ENCODE measurements at places on chromosomes 7 and 10.
A peak's percentile ranks its signal among the peaks of the same experiment; 100 is the strongest.

- no peak for DNase-seq
Observed at GRCh38 chr7:42020061-42020460, 216.9 kb downstream of the GLI3 start.

- no peak for DNase-seq
Observed at GRCh38 chr7:98354511-98355249, 46.2 kb downstream of the BAIAP2L1 start.

GRCh38 chr7:130294314-130294713, 1.4 kb downstream of the CPA4 start:
- DNase-seq: no peak

- peak; percentile 6 for DNase-seq
Observed at GRCh38 chr7:75042286-75042685, 31.3 kb downstream of the RCC1L start.

- DNase-seq: no peak
Observed at GRCh38 chr7:42359946-42360345, 122.9 kb upstream of the GLI3 start.

DNA sequence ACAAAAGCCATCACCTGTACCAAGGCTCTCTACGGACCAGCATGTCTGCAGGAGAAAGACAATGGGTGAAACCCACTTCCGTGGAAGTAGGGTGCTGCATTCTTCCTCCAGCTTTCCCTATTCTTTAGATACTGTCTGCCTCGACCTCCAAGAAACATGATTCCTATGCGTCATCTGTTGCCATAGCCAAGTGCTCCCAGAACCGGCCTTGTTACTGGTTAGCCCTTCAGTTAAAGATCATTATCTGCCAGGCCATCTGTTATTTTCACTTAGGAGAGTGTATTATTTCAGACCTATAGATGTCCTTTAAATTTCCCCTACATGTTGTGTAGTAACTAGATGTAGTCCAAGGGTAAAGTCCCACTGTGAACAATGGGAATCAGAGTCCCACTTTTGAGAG, 89.0 kb upstream of the KIAA1217 start:
- no peak for DNase-seq

GRCh38 chr10:74160013-74160412, 9.0 kb downstream of the ADK start:
- DNase-seq: no peak

DNA sequence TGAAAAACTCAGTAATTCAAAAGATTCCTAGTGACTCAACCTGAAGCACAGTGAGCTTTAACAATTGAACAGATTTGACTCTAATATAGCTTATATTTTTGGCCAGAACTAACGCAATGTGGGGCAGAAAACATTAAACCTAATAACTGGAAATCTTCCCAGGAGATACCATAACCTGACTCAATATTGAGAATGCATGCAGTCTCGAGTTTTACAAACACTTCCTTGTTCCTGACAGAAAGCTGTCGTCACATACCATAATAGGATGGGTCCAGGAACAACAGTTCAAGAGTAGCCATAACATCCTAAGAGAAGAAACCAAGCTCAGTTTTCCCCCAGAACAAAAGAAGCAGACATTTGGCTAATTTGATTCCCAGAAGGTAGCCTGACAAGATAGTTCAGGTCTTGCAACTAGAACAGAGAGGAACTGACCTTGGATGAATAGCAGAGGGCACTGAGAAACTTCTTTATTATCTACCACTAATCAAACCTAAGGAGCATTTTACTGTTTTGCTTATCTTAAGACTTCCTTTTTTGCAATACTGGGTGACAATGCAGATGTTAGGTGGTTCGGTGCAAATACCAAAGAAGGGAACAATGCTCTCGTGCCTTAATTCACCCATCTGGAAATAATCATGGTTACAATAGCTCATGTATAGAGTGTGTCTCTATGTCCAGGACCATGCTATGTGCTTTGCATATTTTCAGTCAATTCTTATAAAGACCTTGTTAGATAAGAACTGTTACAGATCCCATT, 38.6 kb upstream of the ACSL5 start:
- no peak for DNase-seq

DNA sequence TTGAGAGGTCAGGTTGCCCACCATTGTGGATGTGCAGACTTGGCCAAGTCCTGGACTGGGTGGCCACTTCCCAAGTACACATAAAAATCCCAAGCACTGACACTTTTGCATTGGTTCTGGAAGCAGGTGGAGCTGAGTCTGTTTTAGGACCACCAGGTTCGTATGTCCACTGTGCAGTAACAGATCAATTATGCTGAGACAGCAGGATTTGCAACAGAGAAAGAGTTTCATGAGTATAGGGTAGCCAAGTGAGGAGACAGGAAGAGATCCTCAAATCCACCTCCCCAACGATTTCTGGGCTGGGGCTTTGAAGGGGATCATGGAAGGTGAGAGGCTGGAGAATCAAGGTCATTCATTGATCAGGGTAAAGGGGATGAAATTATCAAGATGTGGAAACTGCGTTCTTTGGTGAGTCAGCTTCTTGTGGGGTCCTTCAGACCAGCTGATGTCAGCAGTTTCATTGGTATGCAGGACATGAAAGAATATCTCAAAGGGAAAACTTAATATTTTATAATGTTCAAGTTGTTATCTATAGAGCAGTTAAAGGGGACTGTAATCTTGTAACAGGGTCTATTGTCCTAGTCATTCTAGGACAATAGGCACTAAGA, 277.7 kb downstream of the GALNT17 start:
- no peak for DNase-seq

DNA sequence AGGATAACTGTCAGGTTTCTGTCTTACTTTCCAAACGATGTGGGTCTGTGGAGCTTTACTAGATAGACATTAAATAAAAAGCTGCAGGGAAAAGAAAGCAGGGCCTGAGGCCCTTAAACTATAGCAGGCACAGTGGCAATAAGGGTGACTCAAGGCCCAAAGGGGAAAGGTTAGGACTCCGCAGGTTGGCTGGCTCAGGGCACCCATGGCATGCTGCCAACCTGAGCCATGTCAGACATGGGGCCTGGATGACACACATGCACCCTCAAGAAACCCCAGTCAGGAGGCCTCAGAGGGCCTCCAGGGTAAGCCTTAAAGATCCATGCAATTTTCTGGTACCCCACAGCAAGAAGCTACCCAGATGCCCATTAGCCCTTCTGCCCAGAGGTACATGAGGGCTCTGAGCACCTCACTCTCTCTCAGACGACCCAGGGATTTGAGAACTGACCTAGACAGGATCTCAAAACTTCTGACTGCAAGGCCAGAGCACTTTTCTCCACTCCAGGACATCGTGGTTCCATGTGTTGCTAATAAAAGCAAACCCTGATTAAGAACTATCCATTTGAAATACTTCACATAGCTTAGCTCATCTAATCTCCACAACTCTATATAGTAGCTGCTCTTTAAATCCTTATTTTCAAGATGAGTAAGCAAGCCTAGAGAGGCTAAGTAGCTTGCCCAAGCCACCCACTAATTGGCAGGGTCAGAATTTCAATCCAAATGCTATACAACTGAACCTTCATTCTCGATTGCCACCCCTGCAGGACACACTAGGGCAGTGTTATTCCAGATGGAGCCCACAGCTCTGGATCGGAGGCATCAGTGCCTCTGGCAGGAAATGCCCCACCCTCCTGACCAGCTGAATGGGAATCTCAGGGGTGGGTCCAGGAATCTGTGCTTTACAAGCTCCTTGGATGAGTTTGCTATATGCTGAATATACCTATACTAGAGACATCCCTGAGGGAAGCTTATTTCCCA, 132.5 kb upstream of the EFCAB10 start:
- no peak for DNase-seq

DNA sequence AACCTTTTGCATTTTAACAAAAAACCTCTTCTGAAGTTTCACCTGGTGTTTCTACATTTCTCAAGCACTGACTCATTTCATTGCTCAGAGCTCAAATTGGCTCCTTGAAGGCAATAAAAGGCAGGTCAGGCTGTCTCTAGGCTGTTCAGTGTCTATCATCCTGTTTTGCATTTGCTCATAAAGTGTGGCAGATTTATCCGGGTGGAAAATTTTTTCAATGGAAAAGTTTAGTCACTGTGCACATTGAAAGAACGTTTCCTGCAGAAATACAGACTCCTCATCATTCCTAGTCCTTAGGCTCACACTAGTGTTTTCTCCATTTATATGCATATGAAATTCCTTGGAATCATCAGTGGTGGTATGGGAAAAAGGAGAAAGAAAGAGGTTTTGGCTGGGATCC, 114.2 kb upstream of the DGKB start:
- no peak for DNase-seq

DNA sequence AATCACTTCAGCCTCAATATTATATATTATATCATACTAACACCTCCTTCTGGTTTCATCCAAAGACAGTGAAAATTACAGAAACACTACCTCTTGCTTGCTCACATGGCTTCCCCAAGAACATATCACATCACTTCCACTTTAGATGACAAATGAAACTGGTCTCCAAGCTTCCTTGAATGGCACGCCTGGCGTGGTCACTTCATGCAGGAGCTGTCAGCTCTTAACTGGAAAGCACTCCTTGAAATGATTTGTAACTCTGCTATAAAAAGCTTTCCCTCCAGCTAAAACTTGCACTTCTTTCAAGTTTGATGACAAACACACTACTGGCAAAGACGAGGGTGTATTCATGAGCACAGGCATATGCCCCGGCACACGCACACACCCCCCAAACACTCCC, 84.1 kb upstream of the INHBA start:
- DNase-seq: no peak

DNA sequence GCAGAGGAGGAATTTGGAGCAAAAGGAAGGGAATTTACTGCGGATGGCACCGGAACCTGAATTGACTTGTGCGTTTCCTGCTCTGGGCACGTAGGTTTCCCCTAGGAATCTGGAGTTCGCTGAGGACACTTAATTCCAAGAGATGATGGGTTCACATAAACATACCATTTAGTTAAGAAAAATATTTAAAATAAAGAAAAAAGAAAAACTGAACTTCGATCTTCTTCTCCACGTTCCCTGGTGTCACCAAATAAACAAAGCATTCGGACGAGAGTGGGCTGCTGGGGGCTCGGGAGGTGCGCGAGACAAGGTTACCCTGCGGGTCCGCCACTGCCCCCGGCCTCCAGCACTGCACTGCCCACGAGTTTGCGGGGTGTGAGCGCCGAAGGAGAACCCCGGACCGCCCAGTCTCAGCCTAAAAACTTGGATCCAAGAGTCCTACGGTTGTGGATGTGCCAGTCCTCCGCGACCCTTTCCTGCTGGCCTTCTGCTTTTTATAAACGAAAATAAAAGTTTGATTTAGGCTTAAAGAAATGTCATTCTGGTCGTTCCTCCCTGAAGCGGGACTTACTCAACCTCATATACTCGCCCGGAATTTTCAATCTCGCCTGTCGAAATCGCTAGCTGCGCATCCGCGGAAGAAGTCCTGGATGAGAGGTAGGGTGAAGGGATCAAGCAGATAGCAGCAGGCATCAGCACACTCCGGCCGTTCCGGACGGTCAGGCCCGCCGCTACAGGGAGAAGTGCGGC, 30.3 kb downstream of the SKIDA1 start:
- no peak for DNase-seq

GRCh38 chr10:28879246-28879645, 201.9 kb downstream of the BAMBI start:
- DNase-seq: no peak

- no peak for DNase-seq
Observed at GRCh38 chr7:158096582-158096981, 491.0 kb downstream of the PTPRN2 start.

DNA sequence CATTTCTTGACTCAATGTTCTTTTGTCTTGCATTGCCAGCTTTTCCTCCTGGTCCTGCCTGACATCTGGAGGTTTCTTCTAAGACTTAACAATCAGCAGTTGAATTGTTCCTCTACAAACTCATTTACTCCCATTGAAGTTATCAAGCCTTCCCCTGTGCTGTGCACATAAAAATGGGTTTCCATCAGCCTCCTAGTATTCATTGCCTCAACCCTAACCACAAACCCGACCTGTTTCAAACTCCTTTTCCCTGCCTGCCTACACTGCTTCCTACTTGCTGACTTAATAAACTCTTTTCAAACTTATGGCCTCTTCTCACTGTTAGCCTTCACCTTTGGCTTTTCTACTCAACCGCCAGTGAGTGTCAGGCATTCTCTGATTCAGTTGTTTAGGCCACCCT, 9.4 kb upstream of the CDK6 start:
- no peak for DNase-seq

GRCh38 chr7:4650433-4651047, 31.6 kb upstream of the FOXK1 start:
- peak; percentile 6 for DNase-seq

DNA sequence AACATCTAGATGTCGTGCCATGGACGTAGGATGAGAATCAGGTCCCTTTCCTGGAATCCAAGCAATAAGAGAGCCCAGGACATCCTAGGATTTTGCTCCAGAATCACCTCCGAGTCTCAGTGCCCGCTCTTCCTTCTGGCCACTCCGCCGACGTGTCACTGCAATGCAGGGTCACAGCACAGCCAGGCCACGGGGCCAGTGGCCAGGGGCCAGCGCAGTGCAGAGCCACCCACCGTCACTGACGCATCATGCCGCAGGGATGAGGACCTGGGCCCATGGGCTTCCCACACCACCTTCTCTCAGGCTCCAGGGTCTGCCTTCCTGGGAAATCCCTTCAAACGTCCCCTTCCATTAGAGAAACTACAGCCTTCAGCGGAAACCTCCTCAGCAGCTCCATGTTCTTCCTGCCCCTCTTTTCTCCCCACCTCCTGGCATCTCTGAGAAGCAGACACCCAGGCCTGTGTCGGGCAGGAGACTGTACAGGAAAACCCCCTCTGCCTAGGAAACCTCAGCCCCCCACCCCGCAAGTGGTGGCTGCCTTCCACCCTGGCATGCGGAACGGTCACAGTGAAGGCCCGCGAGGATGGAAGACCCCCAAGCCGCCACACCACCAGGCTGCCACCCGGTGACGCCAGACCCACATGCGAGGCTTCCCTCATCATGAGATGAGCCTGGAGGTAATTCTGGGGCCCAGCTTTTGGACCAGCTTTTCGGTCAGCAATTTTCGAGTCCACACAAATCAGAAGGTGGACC, 32.1 kb downstream of the STK32C start:
- DNase-seq: no peak

DNA sequence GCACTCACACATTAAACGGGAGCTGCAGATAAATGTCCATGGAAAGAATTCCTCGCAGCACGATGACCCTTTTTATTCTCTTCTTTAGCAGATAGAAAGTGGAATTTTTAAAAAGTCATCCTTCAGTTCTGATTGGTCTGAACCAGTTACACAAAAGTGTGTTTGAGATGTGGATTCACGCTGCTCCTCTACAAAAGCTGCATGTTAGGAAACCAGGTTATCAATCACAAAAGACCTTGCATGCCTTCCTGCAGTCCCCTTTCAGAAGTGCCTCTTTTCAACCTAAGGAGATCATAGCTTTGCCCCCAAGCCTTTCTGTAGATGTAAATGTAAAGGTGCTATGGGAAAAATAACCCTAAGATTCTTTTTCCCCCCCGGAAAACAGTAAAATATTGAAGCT, 299.7 kb downstream of the PLXDC2 start:
- DNase-seq: no peak

GRCh38 chr10:126598009-126598408, 72.5 kb downstream of the C10orf90 start:
- peak; percentile 20 for DNase-seq

GRCh38 chr7:135877805-135878204, 99.4 kb downstream of the MTPN start:
- DNase-seq: no peak
